Smooth muscle cell of the coronary artery (primary cell): ENCODE measurements at places on chromosomes 1 and 21. TPM values are rescaled to one million over a fixed set of nuclear protein-coding genes. Genes with fewer than 3 reads are reported as not detected.

Gene USP21
- total RNA-seq: 4.2 and 4.7 TPM in 2 replicates

Gene FCRL6
- total RNA-seq: not detected in 2 replicates

Gene E2F2
- 0.15 TPM in 1 of 2 replicates, not detected in the other for total RNA-seq

Gene RAB25
- total RNA-seq: not detected in 2 replicates

Gene KCNJ9
- total RNA-seq: under 0.01 TPM in 1 of 2 replicates, not detected in the other

Gene P3H1
- total RNA-seq: 77.6 and 205 TPM in 2 replicates

Gene TAL1
- 0.12 and 0.45 TPM in 2 replicates for total RNA-seq

Gene KIF17
- total RNA-seq: 0.23 and 0.82 TPM in 2 replicates

Gene FCN3
- not detected in 2 replicates for total RNA-seq

Gene DNASE2B
- total RNA-seq: not detected in 2 replicates

Gene RNU1-4
- 2,564 and 3,022 TPM in 2 replicates for total RNA-seq

Gene SLAMF1
- not detected in 2 replicates for total RNA-seq

Gene RAD54L
- total RNA-seq: 0.82 and 1.6 TPM in 2 replicates

Gene PFKFB2
- total RNA-seq: 5.6 and 5.7 TPM in 2 replicates

Gene ITLN2
- total RNA-seq: 0.82 and 1.5 TPM in 2 replicates

Gene CLDN17
- not detected in 2 replicates for total RNA-seq

Gene TNFAIP8L2
- not detected in 2 replicates for total RNA-seq

Gene F13B
- total RNA-seq: not detected in 2 replicates

Gene CSMD2
- 2.6 and 3.7 TPM in 2 replicates for total RNA-seq

Gene DCDC2B
- total RNA-seq: not detected in 2 replicates
